Neural progenitor cell (in vitro differentiated cells): ENCODE measurements at places on chromosomes 16 and 17.

DNA sequence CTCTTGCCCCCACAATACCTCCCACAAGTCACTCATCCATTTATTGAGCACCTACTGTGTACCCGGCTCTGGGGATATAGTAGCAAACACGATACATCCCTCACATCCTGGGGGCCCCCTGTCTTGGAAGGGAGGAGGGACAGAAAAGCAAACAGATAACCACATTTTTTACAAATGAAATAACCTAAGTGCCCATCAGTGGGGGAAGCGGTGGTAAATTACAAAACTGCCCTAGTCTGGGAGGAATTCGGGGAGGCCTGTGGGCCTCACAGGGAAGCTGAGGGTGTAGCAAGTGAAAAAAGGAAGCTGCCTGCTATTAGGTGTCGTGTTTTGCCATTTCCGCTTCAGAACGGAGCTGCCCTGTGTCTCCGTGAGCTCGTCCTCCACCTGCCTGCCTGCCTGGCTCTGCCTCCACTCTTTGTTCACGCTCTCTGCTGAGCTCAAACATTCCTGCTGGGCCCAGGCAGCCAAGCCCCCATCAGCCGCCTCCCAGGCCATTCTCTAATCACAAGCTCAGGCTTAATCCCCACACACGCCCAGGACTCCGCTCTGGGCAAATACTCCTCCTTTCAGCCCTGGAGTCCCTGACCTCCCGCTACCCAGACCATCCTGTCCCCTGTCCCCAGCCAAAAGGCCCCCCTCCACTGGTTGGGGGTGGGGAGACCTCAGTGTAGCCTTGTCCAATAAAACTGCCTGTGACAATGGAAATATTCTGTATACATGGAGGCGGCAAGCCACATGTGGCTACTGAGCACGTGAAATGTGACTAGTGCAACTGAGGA, 10.2 kb upstream of the SEC14L5 start:
- peak; percentile 92 for DNase-seq

DNA sequence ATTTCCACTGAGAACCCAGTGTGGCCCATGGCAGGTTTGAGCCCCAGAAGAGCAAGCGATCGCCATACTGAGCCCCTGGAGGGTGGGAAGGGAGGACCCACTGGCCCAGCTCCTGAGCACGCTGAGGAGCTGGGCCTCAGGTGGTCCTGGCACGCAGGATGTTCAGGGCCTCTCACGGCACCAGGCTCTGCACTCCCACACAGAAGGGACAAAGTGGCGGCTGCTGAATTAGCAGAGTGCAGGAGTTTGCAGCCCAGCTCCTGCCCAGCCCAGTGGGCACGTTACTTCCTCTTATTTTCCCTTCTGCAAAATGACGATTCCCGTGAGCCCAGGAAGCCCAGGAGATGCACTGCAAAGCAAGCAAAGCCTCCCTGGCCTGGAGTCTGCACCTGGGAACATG, 42.3 kb upstream of the MTSS2 start:
- no peak for DNase-seq

GRCh38 chr17:83195330-83196023, 116.1 kb downstream of the METRNL start:
- DNase-seq, result no peak

GRCh38 chr16:55294931-55295342, 29.1 kb upstream of the IRX6 start:
- peak; percentile 22 for DNase-seq

DNA sequence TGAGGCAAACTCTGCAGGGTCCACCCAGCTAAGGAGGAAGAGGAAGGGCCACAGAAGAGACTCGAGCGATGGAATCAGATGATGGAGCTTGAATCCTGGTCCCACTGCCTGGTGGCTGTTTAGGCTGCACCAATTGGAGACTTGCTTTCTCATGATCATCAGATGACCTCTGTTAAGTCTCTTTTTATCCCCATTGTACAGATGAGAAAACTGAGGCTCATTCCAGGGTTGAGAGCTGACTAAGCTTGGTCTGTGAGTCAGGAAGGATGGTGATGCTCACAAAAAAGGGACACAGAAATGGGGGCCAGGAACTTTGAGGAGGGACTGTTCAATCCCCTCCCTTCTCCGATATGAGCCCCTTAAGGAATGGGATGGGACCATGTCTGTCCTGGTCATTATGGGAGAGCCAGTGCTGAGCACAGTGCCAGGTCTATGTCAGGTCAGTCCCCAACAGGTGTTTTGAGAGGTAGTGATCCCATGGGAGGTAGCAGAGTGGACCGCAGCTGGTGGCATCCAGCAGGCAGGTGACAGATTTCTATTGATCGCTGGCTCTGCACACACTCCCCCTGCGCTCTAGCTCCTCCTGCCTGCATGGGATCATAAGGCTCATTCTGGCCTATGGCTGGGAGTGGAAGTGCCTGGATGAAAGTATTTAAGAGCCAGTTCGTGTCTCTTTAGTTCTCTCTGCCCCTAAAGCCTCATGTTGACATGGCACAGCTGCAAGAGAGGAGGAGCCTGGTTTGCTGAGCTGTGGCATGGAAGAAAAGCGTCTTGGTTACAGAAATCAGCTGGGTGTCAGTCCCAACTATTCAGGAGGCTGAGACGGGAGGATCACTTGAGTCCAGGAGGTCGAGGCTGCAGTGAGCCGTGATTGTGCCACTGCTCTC, 27.2 kb downstream of the SNX20 start:
- peak; percentile 23 for DNase-seq
